ENCODE measurements at places on chromosomes 16 and 17.

GRCh38 chr16:89326721-89327120 lies 109.2 kb downstream of the ZNF778 start:
- DNase-seq: no peak

GRCh38 chr17:55322453-55322985 lies 57.8 kb downstream of the HLF start:
- DNase-seq: no peak

DNA sequence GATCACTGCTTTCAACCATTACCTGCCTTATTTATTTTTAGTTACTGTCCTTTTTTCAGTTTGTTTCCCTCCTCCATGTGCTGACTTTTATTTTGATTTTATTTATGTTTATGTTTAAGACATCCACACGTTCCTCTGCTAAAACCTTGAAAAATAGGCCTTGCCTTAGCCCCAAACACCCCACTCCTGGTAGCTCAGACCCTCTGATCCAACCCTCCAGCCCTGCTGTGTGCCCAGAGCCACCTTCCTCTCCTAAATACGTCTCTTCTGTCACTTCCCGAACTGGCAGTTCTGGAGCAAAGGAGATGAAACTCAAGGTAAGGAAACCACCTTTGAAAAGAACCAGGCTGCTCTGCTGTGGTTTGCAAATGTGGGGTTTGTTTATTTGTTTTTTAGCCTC lies 9.3 kb upstream of the STH start:
- no peak for DNase-seq

DNA sequence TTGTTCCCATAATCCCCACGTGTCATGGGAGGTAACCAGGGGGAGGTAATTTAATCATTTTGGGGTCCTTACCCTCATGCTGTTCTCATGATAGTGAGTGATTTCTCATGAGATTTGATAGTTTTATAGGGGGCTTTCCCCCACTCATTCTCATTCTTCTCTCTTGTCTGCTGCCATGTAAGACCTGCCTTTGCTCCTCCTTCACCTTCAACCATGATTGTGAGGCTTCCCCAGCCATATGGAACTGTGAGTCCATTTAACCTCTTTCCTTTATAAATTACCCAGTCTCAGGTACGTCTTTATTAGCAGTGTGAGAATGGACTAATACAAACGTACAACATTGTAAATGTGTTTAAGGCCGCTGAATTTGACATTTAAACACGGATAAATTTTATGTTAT lies 35.5 kb upstream of the APOH start:
- no peak for DNase-seq

GRCh38 chr16:54072237-54072636 lies 214.3 kb downstream of the IRX3 start:
- DNase-seq: no peak

- no peak for DNase-seq
Measured at GRCh38 chr17:55456307-55457240, 34.9 kb upstream of the MMD start.

DNA sequence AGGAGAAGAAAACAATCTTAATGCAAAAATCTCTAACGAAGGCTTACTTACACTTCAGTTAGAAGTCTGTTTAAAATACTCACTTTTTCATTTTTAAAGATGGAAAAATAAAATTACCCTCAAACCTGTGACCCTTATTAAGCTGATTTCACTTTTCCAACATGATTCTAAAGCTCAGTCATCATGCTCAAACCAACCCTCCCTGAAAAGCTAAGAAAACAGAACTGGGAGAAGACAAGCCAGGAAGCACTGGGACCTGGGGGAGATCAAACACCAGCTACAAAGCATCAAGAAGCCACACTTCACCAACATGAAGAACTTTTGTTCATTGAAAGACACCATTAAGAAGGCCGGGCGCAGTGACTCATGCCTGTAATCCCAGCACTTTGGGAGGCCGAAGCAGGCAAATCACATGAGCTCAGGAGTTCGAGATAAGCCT lies 88.8 kb downstream of the LITAF start:
- peak; percentile 66 for DNase-seq

- DNase-seq: no peak
Measured at GRCh38 chr17:12330456-12330855, 309.8 kb downstream of the MAP2K4 start.

GRCh38 chr16:4846503-4846900 lies 586 bp downstream of the GLYR1 start:
- peak; percentile 65 for DNase-seq

GRCh38 chr17:48155889-48156611 lies 48.5 kb downstream of the SNX11 start:
- no peak for DNase-seq

DNA sequence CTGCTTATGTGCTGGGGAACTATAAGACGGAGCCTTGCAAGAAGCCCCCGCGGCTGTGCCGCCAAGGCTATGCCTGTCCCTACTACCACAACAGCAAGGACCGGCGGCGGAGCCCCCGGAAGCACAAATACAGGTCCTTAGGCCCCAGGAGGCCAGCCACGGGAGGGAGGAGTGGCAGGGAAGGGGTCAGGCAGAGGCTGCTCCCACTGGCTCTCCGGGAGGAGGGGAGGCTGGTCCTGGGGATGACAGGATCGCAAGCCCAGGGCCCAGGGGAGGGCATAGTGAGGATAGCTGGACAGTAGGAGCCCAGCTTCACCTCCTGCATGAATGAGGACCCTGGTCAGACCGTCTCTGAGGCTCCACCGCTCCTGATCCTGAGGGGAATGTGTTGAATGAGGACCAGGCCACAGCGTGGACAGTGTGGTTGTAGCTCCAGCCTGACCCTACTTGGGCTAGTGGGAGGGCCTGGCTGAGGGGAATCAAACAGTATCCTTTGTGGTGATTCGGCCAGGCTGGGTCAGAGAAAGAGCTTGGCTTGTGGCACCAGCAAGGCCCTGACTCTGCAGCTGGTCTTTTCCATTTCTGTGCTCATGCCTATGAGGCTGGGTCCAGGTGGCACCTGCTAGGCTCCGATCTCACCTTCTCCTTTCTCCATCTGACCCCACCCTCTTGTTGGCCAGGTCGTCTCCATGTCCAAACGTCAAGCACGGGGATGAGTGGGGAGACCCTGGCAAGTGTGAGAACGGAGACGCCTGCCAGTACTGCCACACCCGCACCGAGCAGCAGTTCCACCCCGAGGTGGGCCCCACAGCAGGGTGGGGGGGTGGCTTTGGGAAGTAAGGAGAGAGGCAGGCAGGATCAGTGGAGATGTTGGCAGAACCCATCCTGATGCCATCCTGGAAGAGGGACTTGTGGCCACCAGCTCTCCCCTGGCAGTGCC lies 28.7 kb downstream of the UNK start:
- no peak for DNase-seq

- no peak for DNase-seq
Measured at GRCh38 chr16:69087161-69087581, 18.3 kb upstream of the HAS3 start.
